Ascending aorta (tissue), 2 donors: ENCODE measurements at places on chromosomes 4 and X. TPM values are rescaled to one million over a fixed set of nuclear protein-coding genes. Genes with fewer than 3 reads are reported as not detected.

Gene SSX4B
- total RNA-seq: not detected

Gene FHL1
- 850 TPM for total RNA-seq

Gene OTC
- total RNA-seq: 0.32 TPM

DNA sequence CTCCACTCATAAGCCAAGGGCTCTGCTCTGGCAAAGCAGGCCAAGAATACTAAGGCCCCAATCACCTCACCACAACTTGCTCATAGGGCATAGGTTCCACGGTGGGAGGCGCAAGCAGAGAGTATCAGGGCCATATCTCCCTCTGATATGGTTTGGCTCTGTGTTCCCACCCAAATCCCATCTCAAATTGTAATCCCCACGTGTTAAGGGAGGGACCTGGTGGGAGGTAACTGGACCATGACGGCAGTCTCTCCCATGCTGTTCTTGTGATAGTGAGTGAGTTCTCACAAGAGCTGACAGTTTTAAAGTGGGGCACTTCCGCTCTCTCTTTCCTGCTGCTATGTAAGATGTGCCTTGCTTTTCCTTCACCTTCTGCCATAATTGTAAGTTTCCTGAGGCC is 88.7 kb downstream of the SHROOM4 start:
- H3K36me3 ChIP-seq: no peaks in the 10 kb centered on the region
- no peak overlapping the region for H3K27ac ChIP-seq
- H3K27me3 ChIP-seq: no peaks in the 10 kb centered on the region
- no peak for DNase-seq
- no peaks in the 10 kb centered on the region for H3K4me1 ChIP-seq

DNA sequence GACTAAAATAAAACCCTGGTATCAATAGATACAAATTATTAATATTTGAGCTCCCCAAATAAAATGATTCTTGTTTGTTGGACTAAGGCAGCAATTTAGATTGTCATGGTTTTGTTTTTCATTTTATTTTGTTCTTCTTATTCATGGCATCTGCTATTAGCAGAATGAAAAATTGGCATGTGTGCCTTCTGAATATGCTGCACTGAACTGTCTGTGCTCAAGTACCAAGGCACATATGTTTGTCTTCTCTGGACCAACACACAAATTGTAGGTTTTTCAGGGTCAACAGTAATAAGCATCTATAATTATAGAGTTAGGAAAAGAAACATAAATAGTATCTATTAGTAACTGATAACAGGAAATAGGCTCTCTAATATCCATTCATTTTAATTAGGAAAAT is 121.1 kb downstream of the BANK1 start:
- H3K27me3 ChIP-seq: no peaks in the 10 kb centered on the region
- H3K4me1 ChIP-seq: no peaks in the 10 kb centered on the region
- DNase-seq: no peak
- no peak overlapping the region for H3K27ac ChIP-seq
- no peak overlapping the region for H3K4me3 ChIP-seq
- no peaks in the 10 kb centered on the region for H3K36me3 ChIP-seq
